Fibroblast of skin of left biceps (primary cell): ENCODE measurements at places on chromosomes 4 and X.

DNA sequence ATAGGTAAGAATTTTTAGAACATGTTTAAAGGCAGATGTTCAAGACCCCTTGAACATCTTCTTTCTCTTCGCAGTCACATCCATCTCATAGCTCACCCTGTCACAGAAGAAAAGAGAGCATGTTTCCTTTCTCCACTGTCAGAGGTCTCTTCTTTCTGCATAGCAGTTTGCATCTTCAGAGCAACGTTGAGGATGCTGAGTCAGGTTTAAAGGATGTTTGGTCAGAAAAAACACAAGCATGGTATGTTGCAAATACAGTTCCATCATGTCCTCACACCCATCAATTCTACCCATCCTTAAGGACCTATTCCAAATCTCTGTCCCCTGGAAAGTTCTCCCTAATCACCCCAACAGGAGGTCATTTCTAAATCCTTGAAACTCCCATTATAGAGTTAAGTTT, 84.8 kb downstream of the STOX2 start:
- DNase-seq = no peak

DNA sequence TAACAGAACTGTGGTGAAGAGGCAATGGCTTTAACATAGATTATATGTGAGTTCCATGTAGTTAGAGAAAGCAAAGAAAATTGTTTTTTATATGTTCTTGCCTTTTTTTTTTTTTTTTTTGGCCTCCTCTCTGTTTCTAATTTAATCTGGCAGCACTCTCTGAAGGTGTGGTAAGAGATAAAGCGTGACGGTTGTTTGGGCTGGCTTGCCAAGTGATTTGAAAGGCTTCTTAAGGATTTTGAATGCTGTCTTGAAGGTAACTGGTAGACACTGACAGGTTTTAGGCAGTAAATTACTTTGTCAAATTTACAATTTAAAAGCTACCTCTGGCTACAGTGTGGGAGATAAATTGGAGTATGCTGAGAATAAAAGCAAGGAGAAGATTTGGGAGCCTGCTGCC, 269.3 kb upstream of the HS3ST1 start:
- DNase-seq = no peak

- no peak for DNase-seq
These were observed 63.5 kb downstream of the GEMIN8 start for GRCh38 chrX:13966071-13966792.

DNA sequence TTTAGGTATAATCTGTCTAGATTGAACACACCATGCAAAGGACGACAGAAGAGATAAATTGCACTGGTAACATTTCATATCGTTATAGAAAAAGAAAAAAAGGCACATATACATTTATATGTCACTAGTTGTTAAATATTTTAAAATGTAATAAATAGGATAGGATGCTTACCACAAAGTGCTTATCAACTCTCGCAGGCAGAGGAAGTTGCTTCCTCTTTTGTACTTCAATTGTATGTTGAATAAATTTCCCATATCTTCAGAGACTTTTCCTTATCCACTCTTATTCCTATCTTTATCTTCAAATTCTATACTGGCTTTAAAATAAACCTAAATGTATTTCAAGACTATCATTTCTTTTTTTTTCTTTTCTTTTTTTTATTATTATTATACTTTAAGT, 163.3 kb upstream of the SPOCK3 start:
- no peak for DNase-seq

DNA sequence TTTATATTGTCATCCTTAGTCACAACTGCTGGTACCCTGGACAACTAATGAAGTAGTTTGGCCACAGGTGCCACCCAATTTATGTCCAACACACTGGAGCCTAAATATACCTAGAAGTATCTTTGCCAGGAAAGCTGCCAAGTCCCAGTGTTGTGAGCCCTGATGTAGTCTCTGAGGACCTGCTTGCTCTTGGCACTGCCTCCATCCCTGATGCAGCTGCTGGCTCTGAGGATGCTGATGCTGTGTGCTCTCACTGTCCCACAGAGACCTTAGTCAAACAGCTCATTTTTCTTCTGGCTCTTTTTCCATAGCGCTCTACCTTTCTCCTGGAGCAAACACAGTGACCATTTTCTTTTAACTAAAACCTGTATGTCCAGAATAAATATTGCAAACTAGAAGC, 1535.4 kb upstream of the ADGRL3 start:
- no peak for DNase-seq

- no peak for DNase-seq
These were observed 18.4 kb upstream of the CWH43 start for GRCh38 chr4:48967631-48968030.

- DNase-seq = no peak
These were observed 1.5 kb downstream of the OPHN1 start for GRCh38 chrX:68431836-68432235.

GRCh38 chrX:20693078-20693477, 426.4 kb upstream of the RPS6KA3 start:
- DNase-seq = no peak

DNA sequence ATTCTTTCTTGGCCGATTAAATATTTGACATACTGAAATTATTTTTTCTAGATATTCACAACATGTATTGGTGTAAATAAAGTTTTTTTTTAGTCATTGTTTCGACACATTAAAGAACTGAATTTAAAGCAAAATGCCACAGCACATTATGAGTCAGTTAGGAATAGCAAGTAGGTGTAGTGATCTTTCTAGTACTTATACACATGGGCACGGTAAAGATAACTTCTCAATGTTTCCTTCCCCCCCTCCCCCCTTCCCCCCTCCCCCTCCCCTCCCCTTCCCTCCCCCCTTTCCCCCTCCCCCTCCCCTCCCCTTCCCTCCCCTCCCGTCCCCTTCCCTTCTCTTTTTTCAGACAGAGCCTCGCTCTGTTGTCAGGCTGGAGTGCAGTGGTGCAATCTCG, 1269.9 kb downstream of the ADGRL3 start:
- DNase-seq = no peak

DNA sequence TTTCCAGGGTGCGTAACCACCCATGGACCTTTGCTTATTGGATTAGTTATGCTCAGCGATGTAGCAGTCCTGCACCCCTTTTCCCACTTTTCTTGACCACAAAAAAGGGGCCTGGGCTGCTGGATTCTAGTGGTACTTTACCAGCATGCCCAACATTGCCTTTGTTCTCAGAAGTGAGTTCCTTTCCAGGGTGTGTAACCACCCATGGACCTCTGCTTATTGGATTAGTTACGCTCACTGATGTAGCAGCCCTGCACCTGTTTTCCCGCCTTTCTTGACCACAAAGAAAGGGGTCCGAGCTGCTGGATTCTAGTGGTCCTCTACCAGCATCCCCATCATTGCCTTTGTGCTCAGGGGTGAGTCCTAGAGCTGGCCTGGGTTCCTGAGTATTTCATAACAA, 138.2 kb downstream of the COX18 start:
- DNase-seq = no peak

GRCh38 chr4:54118850-54119589, 19.1 kb downstream of the GSX2 start:
- DNase-seq = no peak

DNA sequence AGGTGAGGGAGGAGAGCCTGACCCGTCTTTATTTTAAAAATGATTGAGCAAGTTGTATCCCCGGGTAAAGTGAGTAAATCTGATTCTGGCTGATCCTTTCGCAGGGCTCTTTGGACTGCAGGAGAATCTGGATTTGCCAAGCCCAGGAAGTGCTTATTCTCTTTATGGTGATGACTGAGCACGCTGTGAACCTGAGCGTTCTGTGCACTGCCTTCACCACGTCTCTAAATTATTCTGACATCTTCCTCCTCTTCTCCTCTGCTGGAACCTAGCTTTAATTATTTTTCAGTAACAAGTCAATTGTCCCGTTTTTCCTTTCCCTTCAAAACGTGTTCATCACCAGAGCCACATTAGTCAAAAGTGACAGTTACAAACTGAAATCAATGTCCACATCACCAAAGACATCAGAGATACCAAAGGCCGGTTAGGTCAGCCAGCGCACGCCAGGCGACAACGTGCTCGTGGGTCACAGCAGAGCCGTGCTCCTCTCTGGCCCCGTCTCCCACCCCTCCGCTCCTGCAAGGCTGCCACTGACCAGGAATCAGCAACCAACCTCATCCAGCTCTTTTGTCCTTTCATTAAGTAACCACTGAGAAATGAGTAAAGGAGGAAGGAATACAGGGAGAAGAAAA, 74.3 kb downstream of the DCTD start:
- no peak for DNase-seq

- DNase-seq = no peak
These were observed 477.5 kb downstream of the SPRY1 start for GRCh38 chr4:123874063-123874462.

DNA sequence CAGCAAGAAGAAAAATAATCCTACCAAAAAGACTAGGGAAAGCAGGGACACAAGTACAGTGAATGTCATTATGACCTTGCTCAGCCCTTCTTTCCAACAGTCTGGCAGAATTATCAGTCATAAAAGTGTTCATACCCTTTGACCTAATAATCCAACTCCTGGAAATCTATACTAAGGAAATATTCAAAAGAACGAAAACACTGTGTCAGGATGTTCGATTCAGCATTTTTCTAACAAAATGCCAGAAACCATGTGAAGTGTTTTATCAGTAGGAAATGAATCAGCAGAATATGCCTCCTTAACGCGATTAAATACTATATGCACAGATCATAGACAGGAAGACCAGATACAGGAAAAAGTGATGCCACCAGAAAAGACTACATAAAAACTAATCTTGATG, 16.2 kb upstream of the S100G start:
- no peak for DNase-seq

DNA sequence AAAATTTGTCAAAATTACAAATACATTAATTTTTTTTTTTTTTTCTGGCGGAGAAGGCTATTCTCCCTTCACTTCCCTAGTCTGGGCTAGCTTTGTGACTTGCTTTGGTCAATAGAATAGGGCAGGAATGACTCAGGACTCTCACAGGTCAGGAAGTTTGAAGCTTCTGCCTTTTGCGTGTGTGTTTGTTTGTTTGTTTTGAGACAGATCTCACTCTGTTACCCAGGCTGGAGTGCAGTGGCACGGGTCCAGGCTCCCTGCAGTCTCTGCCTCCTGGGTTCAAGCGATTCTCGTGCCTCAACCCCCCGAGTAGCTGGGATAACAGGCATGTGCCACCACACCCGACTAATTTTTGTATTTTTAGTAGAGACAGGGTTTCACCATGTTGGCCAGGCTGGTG, 55.9 kb upstream of the USP9X start:
- DNase-seq = no peak

- DNase-seq = no peak
These were observed 235.1 kb downstream of the PPARGC1A start for GRCh38 chr4:23654791-23655190.

DNA sequence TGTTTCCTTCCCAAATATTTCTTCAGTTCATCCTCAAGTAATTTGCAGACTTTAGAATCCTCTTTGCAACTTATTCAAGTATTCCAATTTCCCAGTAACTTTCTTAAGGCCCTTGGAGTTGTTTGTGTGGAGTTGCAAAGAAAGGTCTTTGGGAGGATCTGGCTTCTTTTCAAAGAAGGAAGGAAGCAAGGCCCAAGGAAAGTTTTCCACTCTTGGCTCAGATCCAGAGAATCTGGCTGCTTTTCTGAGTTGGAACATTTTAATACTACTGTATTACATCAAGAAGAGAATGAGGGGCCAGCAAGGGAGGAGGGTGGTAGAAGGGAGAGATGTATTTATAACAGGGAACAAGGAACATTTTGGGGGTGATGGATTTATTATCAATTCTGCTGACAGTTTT, 10.5 kb downstream of the CDX4 start:
- DNase-seq = no peak

DNA sequence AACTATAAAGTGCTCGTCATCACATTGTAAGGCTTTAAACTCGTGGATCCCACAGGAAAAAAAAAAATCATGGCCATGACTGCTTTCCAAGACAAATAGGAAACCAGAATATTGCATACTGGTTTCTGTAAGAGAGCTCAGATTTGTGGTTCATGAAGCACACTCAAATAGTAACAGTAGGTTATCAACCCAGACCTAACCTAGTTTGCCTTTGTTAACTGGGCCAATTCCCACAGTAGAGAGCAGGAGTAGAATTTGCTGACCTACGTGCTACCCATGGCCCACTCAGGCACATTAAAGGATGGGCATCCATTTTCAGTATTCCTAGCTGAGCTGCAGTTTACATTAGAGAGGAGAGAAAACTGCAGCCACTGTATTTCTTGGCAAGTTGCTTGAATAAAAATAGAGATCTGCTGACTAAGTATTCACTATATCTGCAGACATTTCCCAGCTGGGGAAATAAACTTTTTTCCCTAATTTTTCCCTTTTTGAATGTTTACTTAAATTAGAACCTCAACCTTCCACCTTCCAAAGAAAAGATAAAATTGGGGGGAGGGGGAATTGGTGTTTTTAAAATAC, 218.5 kb downstream of the SPANXN3 start:
- DNase-seq = no peak

- DNase-seq = no peak
These were observed 2.7 kb upstream of the RTL3 start for GRCh38 chrX:78661836-78662235.

GRCh38 chrX:103626855-103627254, 1.9 kb upstream of the TCEAL1 start:
- no peak for DNase-seq
